ENCODE measurements at places on chromosomes 2 and 18.
A peak's percentile ranks its signal among the peaks of the same experiment; 100 is the strongest.

DNA sequence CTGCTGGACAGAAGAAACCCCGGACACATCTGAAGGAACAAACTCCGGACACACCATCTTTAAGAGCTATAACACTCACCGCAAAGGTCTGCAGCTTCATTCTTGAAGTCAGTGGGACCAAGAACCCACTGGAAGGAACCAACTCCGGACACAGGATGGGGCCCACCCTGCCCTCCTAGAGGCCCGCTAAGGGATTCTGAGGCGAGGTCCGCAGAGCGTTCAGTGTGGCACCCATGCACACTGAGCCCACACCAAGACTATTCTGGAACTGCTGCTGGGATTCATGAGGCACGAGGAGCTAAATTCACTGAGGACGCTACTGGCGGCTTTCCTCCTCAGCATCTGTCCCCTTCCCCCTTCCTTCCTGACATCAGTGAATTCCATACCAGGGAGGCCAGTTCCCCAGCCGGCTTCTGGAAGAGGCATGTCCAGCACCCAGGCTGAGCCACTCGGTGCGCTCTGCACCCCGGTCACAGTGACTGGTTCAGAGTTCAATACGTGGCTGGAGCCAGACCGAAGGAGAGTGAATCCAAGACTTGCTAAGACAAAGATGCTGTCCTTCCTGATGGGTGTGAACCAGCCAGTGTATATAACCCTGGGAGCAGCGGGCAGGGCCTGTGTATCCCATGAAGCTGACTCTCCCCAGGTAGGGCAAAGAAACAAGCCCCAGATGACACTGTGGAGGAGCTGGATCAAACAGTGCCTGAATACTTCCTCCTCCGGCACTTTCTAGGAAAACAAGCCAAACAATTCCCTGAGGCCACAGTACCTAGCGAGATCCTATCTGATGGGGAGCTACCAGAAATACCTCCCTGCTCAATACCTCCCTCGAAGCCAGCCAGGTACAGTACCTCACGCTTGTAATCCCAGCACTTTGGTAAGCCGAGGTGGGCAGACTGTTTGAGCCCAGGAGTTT, 11.1 kb downstream of the HDAC4 start:
- no peaks in the 10 kb centered on the region for H3K4me1 ChIP-seq
- no peaks in the 10 kb centered on the region for H3K27me3 ChIP-seq
- H3K27ac ChIP-seq: no peak overlapping the region
- no peak overlapping the region for H3K4me3 ChIP-seq
- peaks cover 5% of the 10 kb centered on the region for H3K36me3 ChIP-seq
- no peak for DNase-seq

GRCh38 chr2:69740502-69740951, 1.4 kb upstream of the ANXA4 start:
- H3K4me1 ChIP-seq: peaks cover 2% of the 10 kb centered on the region
- no peak for DNase-seq
- H3K27ac ChIP-seq: no peak overlapping the region
- H3K27me3 ChIP-seq: peaks cover 3% of the 10 kb centered on the region
- H3K4me3 ChIP-seq: no peak overlapping the region

DNA sequence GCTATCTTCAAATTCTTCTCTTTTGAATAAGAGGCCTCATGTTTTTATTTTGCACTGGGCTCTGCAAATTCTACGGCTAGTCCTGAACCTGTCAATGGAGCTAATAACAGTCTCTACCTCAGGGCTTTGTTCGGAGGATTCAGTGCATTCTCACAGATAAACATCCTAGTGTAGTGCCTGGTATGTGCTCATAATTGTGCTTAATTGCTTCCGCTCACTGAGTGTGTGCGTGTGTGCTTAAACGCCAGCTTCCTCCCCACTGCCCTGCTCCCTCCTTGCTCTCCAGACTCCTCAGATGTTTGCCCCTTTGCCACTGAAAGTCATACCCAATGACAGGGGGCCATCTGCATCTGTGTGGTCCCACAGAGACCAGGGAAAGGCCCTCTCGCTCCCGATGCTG, 6.7 kb downstream of the GYPC start:
- H3K27me3 ChIP-seq: no peaks in the 10 kb centered on the region
- DNase-seq: peak; percentile 25
- peak overlapping the region; percentile 78 for H3K27ac ChIP-seq
- peaks cover 65% of the 10 kb centered on the region for H3K4me1 ChIP-seq

DNA sequence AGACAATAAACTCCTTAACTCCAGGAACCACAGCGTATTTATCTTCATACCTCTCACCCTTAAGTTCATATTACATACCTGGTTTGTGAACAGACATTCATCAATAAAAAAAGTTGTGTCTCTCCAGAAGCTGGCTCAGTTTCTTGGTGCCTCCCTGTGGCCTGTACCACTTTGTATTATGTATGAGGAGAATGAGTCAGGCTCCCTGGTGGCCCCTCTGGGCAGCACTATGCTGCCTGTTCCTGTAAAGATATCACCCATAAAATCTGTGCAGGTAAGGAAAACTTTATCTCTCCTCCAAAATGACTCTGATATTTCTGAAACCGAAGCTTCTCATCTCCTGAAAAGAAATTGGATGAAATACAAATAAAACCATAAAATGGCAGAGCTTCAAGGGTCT, 198.4 kb upstream of the NT5C1B start:
- no peak overlapping the region for H3K27ac ChIP-seq
- no peaks in the 10 kb centered on the region for H3K4me1 ChIP-seq
- H3K27me3 ChIP-seq: no peaks in the 10 kb centered on the region
- H3K4me3 ChIP-seq: no peak overlapping the region
- H3K36me3 ChIP-seq: no peaks in the 10 kb centered on the region
- no peak for DNase-seq

GRCh38 chr2:3311601-3312000, 66.0 kb downstream of the EIPR1 start:
- H3K27me3 ChIP-seq: no peaks in the 10 kb centered on the region
- H3K4me3 ChIP-seq: no peak overlapping the region

GRCh38 chr2:12538138-12538694, 178.5 kb upstream of the TRIB2 start:
- no peak overlapping the region for H3K27ac ChIP-seq
- no peaks in the 10 kb centered on the region for H3K36me3 ChIP-seq
- no peak for DNase-seq
- H3K4me3 ChIP-seq: no peak overlapping the region
- H3K4me1 ChIP-seq: no peaks in the 10 kb centered on the region
- H3K27me3 ChIP-seq: no peaks in the 10 kb centered on the region
